ENCODE measurements at places on chromosomes 1 and 21. TPM values are rescaled to one million over a fixed set of nuclear protein-coding genes. Genes with fewer than 3 reads are reported as not detected.

- H3K27me3 ChIP-seq = no peaks in the 10 kb centered on the region
- H3K4me3 ChIP-seq = no peak overlapping the region
- peak; percentile 29 for DNase-seq
These were observed 189.7 kb downstream of the SEC16B start for GRCh38 chr1:177780096-177780700.

GRCh38 chr1:87150143-87150542 lies 178.5 kb upstream of the LMO4 start:
- no peaks in the 10 kb centered on the region for H3K36me3 ChIP-seq
- no peak overlapping the region for H3K27ac ChIP-seq
- no peak overlapping the region for H3K4me3 ChIP-seq
- no peaks in the 10 kb centered on the region for H3K4me1 ChIP-seq

BTG2 gene
- polyA plus RNA-seq = 101 TPM

- H3K27me3 ChIP-seq = no peaks in the 10 kb centered on the region
- peak within 1 kb of the TSS; percentile 85 for H3K27ac ChIP-seq
- peaks cover 1% of the 10 kb centered on the region for H3K4me1 ChIP-seq
- DNase-seq = peak; percentile 54
These were observed at the start of gene ASAP3 for GRCh38 chr1:23483321-23484252. Gene ASAP3, minus strand, starts transcription at chr1:23484179. Its CDS starts 46 bp downstream, at chr1:23484133.

- no peak for DNase-seq
- no peaks in the 10 kb centered on the region for H3K27me3 ChIP-seq
- H3K36me3 ChIP-seq = no peaks in the 10 kb centered on the region
- H3K4me3 ChIP-seq = no peak within 1 kb of the TSS
- no peak within 1 kb of the TSS for H3K27ac ChIP-seq
These were observed at the start of gene CD1C for GRCh38 chr1:158289811-158290210. Gene CD1C, plus strand, starts transcription at chr1:158289923. Its CDS starts 142 bp downstream, at chr1:158290065.

CRNN gene
- not detected for polyA plus RNA-seq

DNA sequence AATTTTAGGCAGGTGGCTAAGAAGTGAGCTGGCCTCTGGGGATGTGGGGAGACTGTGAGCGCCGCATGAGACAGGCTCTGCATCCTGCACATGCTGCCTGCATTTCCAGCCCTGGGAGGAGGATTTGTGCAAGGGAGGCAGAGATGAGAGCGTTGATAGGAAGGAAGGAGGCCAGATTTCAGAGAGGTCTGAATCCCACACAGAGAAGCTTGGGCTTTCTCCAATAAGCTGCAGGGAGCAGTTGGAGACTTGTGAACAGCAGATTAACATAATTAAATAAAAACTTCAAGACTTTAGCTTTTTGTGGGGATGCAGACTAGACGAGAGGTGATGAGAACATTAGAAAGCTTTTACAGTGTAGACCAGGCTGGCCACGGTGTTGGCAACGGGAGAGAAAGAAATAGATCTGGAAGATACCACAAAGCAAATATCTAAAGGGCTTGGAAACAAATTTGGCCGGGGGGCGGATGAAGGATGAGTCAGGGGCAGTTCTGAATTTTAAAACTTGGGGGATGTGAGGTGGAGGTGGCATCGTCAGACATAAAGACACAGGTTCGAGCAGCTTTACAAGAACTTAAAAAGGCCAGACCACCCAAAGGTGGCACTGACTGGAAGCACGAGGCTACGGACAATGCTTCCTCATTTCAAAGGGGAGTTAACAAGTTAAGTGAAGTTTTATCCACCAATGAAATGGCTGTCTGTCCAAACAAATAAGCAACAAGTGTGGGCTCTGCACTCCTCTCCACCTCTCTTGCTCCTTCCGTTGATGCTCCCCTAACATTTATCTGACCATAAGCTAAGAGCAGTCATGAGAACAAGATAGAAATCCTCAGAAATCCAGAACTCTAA lies 57.0 kb downstream of the HIVEP3 start:
- no peak for DNase-seq
- H3K4me1 ChIP-seq = no peaks in the 10 kb centered on the region
- H3K27ac ChIP-seq = no peak overlapping the region
- peaks cover 18% of the 10 kb centered on the region for H3K27me3 ChIP-seq
- no peak overlapping the region for H3K4me3 ChIP-seq

PTGER3 gene
- not detected for polyA plus RNA-seq

DNA sequence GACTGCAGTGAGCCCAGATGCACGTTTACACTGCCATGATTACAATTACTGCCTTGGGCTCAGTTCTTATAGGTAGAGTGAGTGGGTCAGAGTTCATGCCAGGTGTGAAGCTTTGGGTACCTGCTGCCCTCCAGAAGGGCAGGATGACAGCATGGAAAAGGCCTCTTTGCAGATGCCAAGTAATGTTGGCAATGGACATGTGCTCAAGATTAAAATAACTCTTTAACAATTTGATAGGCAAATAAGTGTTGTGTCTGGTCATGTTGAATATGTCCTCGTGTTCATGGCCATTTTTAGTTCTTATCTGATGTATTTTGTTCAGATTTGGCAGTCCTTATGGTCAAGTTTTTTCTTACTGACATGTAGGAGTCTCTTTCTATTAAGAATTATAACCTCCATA lies 34.8 kb downstream of the S100B start:
- no peaks in the 10 kb centered on the region for H3K27me3 ChIP-seq
- peaks cover 38% of the 10 kb centered on the region for H3K36me3 ChIP-seq
- no peaks in the 10 kb centered on the region for H3K4me1 ChIP-seq
- no peak for DNase-seq

DNA sequence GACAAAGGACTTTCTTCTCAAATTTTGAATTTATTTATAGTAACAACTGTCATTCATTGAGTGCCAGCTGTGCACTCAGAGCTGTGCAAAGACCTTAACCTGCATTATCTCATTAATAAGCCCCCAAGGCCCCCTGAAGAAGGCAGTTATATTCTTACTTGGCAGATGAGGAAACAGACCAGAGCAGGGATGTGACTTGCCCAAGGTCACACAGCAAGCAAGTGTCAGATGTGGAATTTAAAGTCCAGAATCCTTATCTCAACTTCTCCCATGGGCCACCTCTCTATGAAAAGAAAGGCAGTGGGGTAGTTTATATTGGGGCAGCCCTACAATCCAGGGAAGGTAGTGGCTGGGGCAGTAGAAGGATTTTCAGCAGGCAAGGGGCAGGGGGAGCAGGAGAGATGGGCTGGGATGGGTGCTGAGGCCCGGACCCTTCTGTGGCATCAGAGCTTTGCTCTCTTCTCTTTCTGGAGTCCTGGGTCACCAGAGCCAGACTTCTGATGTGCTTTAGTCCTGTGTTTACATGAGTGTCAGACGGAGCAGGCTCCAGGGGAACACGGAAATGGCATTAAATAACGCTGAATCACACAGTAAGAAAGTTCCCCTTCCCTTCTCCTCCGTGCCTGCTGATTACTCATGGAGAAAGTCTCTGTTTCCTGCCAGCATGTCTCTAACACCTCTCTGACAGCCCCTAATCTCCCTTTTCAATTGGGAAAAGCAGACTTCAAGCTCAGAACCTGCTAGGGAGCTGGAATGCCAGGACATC lies 39.5 kb downstream of the EPHB2 start:
- no peaks in the 10 kb centered on the region for H3K4me1 ChIP-seq
- no peaks in the 10 kb centered on the region for H3K36me3 ChIP-seq
- peak; percentile 65 for DNase-seq
- H3K4me3 ChIP-seq = no peak overlapping the region

- DNase-seq = peak; percentile 58
- no peaks in the 10 kb centered on the region for H3K27me3 ChIP-seq
- no peaks in the 10 kb centered on the region for H3K4me1 ChIP-seq
- no peaks in the 10 kb centered on the region for H3K36me3 ChIP-seq
- peak overlapping the region; percentile 40 for H3K4me3 ChIP-seq
These were observed 902.9 kb downstream of the LTN1 start for GRCh38 chr21:28089599-28090441.

KIRREL1 gene
- polyA plus RNA-seq = 0.54 TPM

DNA sequence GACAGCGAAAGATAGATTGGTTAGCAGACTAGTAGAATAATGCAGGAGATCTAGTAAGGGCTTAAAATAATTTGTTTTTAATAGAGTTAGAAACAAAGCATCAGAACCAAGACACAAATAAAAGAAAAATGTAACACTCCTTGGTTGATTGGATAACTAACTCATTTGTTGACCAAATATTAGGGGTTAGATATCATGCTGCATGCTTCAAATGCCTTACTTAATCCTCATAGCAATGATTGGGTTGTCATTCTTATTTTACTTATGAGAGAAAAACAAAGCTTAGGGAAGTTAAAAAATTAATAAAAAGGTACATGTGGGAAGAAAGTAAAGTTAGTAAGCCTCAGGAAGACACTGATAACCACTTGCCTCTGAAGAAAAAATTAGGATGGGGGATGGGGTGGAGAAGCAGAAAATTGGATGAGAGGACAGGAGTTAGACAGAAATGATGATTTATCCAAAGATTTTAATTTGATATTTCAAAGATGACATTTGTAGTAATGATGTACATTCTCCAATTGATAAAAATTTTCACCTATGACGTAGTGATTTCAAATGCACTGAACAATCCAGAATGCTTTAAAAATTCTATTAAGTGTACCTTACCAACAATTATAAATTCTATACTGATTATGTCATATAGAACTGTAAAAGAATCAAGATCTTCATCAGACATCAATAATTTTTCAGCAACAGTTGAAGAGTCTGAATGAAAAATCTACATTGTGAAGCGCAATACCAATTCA lies 374.7 kb downstream of the COL11A1 start:
- H3K27ac ChIP-seq = no peak overlapping the region
- no peaks in the 10 kb centered on the region for H3K36me3 ChIP-seq
- DNase-seq = no peak
- H3K4me1 ChIP-seq = no peaks in the 10 kb centered on the region
- no peaks in the 10 kb centered on the region for H3K27me3 ChIP-seq

- H3K4me1 ChIP-seq = peaks cover 4% of the 10 kb centered on the region
- no peak overlapping the region for H3K4me3 ChIP-seq
- no peaks in the 10 kb centered on the region for H3K27me3 ChIP-seq
- peaks cover 13% of the 10 kb centered on the region for H3K36me3 ChIP-seq
- H3K27ac ChIP-seq = peak overlapping the region; percentile 81
These were observed 80.9 kb upstream of the LBR start for GRCh38 chr1:225508538-225509375.

DNA sequence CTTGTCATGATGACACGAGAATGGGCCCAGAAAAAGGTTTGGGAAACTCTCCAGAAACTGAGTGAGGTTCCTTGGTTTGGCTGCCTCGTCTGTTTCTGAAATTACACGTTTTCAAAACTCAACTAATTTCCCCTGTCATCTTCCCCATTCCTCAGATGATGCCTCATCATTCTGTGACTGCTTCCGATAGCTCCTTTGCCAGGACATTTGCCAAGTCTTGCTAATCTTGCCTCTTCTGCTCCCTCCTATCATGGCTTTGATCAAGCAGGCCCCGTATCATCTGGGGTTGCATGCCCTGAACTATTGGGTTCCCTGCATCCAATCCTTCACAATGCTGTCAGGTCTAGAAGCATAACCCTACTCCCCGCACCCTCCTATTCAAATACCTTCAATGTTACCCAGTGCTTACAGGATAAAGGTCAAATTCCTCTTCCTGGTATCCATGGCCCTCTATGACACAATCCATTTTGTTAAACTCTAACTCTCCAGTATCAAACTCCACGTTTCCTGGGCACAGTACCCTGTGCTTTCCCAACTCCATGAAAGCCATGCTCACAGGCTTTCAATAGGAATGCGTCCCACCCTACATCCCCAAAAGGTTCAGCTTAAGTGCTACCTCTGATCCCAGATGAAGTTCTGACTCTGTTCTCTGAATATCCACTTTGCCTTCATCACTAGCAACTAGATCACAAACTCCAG lies 22.2 kb upstream of the TMEM200B start:
- no peak overlapping the region for H3K4me3 ChIP-seq
- peak; percentile 94 for DNase-seq
- H3K4me1 ChIP-seq = peaks cover 3% of the 10 kb centered on the region

GRCh38 chr1:79532555-79532954 lies 526.0 kb upstream of the ADGRL4 start:
- no peaks in the 10 kb centered on the region for H3K27me3 ChIP-seq
- no peak overlapping the region for H3K27ac ChIP-seq
- no peak overlapping the region for H3K4me3 ChIP-seq
- no peaks in the 10 kb centered on the region for H3K36me3 ChIP-seq

DNA sequence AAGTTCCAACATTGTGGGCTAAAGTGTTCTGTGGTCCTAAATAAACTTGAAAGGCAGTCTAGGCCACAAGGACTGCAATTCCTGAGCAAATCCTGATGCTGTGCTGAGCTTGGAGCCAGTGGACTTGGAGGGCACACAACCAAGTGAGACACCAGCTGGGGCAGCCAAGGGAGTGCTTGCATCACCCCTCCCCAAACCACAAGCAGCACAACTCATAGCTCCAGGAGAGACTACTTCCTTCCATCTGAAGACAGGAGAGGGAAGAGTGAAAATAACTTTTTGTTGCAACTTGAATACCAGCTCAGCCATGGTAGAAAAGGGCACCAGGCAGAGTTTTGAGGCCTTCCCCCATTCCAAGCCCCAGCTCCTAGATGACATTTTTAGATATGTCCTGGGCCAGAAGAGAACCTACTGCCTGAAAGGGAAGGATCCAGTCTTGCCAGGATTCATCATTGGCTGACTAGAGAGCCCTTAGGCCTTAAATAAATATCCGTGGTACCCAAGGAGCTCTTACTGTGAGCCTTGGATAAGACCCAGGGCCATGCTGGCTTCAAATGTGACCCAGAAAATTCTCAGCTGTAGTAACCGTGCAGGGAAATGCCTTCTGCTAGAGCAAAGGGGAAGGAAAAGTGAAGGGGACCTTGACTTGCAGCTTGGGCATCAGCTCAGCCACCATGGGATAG lies 35.4 kb upstream of the LRRC8B start:
- H3K27ac ChIP-seq = no peak overlapping the region
- DNase-seq = no peak
- H3K4me3 ChIP-seq = no peak overlapping the region
- H3K4me1 ChIP-seq = no peaks in the 10 kb centered on the region
- H3K36me3 ChIP-seq = no peaks in the 10 kb centered on the region

DNA sequence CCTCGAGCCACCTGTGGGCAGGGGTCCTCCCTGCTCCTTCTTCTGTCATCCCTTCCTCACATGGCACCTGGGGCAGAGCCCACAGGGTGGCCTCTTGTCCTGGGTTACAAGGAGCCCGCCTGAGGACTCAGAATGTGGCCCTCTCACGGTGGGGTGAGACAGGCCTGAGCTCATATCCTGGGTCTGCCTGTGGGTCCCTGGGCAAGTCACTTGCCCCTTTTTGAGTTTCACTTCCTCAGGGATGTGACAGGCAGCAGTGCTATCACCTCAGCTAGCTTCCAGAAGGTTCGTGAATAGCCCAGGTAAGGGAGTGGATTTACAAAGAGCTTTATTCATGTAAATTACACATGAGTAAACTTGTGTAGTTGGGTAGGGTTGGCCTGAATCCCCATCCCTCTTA lies 33.5 kb downstream of the HTR6 start:
- H3K4me1 ChIP-seq = no peaks in the 10 kb centered on the region
- no peak overlapping the region for H3K4me3 ChIP-seq
- no peaks in the 10 kb centered on the region for H3K27me3 ChIP-seq
- H3K27ac ChIP-seq = no peak overlapping the region
- no peak for DNase-seq

GRCh38 chr1:224427346-224427745 lies 7.3 kb downstream of the WDR26 start:
- peaks cover 24% of the 10 kb centered on the region for H3K36me3 ChIP-seq
- no peak overlapping the region for H3K4me3 ChIP-seq
- H3K27ac ChIP-seq = no peak overlapping the region
- no peak for DNase-seq

UCHL5 gene
- 22.6 TPM for polyA plus RNA-seq

GLIS1 gene
- polyA plus RNA-seq = 0.19 TPM

SLC44A5 gene
- polyA plus RNA-seq = 1.4 TPM

GRCh38 chr1:58585581-58586151 lies 8.6 kb upstream of the TACSTD2 start:
- no peak for DNase-seq
- H3K27ac ChIP-seq = no peak overlapping the region
- peaks cover 3% of the 10 kb centered on the region for H3K4me1 ChIP-seq
- no peak overlapping the region for H3K4me3 ChIP-seq
